ENCODE measurements at places on chromosomes 4 and X. TPM values are rescaled to one million over a fixed set of nuclear protein-coding genes. Genes with fewer than 3 reads are reported as not detected.
A peak's percentile ranks its signal among the peaks of the same experiment; 100 is the strongest.

DNA sequence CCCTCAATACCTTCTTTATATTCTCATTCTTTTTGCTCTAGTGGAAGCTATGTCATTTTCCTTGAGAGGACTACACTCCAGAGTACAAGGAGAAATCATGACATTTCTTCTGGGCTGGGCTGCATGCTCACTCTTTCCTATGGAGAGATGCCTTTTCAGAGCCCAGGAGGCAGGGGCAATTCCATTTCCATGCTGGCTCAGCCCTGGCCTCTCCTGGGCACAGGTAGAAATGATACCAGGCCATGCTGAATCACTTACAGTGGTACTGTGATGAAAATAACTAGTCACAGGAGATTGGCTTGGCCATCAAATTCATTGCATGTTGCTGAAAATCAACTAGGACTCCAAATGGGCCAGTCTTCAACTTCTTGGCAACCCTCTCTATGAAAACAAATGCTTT lies 34.0 kb upstream of the PPARGC1A start:
- DNase-seq: no peak

DNA sequence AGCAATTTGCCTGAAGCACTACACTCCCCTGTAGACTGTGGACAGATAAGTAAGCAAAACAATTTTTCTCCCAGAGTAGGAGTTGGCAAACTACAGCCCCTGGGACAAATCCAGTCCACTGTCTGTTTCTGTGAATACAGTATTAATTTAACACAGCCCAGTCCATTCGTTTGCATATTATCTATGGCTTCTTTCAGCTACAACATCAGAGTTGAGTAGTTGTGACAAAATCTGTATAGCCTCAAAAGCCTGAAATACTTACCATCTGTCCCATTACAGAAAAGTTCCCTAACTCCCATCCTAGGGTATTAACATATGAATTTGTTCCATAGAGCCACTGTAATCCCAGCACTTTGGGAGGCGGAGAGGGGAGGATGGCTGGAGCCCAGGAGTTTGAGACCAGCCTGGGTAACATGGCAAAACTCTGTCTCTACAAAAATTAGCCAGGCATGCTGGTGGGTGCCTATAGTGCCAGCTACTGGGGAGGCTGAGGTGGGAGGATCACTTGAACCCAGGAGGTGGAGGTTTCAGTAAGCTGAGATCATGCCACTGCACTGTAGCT lies 53.0 kb downstream of the AMELX start:
- no peak for DNase-seq

Gene ARMCX6
- polyA plus RNA-seq: 102 TPM

Gene H2BW1
- not detected for polyA plus RNA-seq

DNA sequence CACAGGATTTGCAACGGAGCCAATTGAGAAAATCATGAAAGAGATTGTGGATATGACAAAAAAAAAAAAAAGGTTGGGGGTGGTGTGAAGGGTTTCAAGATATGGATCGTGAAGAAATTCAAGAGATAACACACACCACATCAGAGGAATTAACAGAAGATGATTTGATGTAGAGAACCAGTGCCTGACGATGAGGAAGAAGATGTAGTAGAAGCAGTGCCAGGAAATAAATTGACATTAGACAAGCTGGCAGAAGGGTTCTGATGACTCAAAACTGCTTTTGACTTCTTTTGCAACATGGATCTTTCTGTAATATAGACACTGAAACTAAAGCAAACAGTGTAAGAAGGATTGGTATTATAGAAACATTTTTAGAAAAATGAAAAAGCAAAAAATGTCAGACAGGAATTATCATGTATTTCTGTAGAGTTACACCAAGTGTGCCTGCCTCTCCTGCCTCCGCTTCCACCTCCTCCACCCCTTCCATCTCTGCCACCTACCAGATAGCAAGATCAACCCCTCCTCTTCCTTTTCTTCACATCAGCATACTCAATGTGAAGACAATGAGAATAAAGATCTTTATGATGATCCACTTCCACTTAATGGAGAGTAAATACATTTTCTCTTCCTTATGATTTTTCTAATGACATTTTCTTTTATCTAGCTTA lies 127.5 kb upstream of the OTUD4 start:
- no peak for DNase-seq

GRCh38 chr4:96691521-96691920 lies 851.6 kb downstream of the PDHA2 start:
- no peak for DNase-seq

GRCh38 chrX:115960440-115961084 lies 210.0 kb upstream of the AGTR2 start:
- no peak for DNase-seq

Gene POU4F2
- not detected for polyA plus RNA-seq

DNA sequence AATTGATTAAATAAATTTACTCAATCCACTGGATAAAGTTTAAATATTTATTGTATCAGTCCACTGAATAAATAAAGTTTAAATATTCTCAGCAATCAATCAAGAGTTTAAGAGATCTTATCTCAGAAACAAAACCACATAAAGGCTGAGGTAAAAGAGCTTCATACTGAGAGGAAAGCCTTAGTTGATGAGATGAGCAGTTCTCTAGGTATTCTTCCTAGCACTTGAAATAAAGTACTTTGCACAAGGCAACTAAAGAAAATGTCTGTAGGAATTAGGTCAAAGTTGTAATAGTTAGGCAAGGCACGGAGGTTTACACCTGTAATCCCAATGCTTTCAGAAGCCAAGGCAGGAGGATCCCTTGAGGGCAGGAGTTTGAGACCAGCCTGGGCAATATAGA lies 63.5 kb downstream of the UCHL1 start:
- DNase-seq: no peak

- peak; percentile 28 for DNase-seq
Measured at GRCh38 chrX:40539214-40540142, 41.3 kb upstream of the ATP6AP2 start.

Gene SATL1
- polyA plus RNA-seq: 0.69 TPM

GRCh38 chr4:165152527-165152926 lies 39.9 kb upstream of the TMEM192 start:
- DNase-seq: peak; percentile 60

GRCh38 chrX:105101378-105101777 lies 119.1 kb downstream of the TEX13A start:
- DNase-seq: no peak

- DNase-seq: no peak
Measured at GRCh38 chr4:158777423-158778155, 8.8 kb downstream of the FNIP2 start.

- no peak for DNase-seq
Measured at GRCh38 chr4:10639100-10639499, 45.5 kb downstream of the CLNK start.

- DNase-seq: peak; percentile 79
Measured at GRCh38 chr4:7398104-7398423, 36.7 kb downstream of the PSAPL1 start.

- no peak for DNase-seq
Measured at GRCh38 chr4:66330125-66330524, 659.8 kb upstream of the EPHA5 start.

GRCh38 chr4:158938220-158939044 lies 164.4 kb upstream of the RAPGEF2 start:
- DNase-seq: no peak

Gene RBMX
- polyA plus RNA-seq: 456 TPM

DNA sequence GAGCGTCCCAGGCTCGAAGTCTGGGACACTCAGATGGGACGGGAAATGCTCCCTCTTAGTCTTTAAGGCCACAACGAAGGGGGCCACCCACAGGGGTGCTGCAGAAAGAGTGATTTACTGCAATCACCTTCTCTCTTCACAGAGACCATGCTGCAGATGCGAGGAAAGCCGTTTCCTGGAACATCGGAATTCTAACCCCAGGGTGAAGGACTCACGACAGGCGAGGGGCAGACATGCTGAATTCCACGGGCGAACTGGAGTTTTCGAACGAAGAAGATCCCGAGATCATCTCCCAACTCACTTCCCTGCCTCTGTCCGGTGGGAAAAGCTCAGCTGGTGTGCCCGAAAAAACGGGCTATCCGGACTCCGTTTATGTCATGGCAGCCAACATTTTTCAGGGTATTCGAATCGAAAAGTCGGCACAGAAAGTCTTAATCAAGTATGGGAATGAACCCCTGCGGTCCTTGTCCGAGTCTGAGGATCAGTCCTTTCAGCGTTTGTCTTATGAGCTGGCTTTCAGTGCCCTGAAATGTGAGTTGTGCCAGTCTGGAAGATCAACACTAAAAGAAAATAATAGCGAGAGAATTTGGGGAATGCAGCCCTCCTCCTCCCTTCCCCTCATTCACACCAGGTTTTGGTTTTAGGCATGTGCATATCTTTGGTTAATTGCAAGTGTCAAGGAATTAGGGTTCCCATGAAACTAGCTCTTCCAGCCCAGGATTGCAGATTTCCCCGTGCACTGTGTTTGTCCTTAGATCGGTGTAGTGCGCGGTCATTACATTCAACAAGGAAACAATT lies 905 bp downstream of the NSUN7 start:
- DNase-seq: no peak

DNA sequence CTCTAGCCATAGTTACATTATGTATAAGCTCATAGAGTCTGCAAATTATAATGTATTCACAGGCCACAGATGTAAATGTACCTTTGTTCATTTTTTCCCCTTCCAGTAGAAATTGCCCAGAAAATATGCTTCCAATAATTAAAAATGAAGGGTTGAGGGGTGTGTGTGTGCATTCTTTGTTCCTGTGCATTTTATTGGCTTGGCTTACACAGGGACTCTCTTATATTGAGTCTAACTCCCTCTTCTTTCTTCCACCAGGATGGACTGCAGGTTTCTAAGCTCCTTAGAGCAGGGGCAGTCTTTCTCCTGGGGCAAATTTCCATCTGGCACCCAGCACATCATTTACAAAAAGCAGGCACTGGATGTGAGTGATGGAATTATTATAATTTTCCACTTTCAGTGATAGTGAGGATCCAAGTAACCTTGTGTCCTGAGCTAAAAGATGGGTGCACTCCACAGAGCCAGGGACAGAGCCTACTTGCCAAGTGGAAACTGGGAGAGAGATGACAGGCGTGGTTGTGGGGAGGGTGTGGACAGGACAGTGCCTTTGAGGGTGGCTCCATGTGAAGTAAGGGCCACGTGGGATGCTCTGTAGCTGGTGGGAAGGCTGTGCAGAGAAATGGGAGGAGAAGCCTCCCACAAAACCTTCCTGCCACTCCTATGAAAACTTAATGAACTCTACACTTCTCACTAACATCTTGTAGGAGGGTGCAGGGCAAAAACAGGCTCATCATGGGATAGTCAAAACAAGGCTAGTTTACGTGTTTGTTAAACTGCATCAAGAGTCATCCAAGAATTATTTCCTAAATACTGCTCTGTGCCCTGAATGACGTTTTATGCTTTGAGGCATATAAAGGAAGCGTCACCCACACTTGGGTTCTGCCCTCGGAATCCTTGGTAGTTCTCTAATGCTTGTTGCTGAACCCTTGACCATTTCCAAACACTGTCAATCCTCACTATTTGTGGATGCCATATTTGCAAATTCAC lies 16.0 kb downstream of the IGFBP7 start:
- DNase-seq: no peak

All from right lung (tissue), 10 donors.